NCI-H187 treated with DMSO at 0.1 percent for 48 hours (cell line): ENCODE measurements at places on chromosomes 12 and 14.
A peak's percentile ranks its signal among the peaks of the same experiment; 100 is the strongest.

GRCh38 chr12:47995981-47996401, 8.3 kb downstream of the COL2A1 start:
- DNase-seq, result peak; percentile 69

GRCh38 chr14:76936483-76936882, 92.0 kb downstream of the IRF2BPL start:
- DNase-seq, result no peak

DNA sequence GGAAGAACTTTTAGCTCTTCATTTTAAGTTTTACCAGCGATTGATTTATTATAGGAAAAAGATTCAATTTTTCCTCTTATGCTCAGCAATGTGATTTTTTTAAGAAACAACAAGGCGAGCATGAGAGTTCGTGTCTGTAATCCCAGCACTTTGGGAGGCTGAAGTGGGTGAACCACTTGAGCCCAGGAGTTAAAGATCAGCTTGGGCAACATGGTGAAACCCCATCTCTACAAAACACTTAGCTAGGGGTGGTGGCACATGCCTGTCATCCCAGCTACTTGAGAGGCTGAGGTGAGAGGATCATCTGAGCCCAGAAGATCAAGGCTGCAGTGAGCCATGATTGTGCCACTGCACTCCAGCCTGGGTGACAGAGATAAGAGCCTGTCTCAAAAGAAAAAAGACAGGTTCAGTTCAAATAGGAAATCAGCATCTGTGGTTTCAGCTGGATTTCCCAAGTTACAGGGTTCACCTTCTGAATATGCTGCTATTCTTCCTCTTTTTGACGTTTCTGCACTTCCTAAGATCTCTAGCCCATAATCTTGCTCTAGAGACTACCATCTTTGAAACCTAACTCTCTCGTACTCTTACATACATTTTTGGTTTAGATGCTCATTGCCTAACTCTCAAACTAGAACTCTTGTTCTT, 274.7 kb downstream of the SEC23A start:
- no peak for DNase-seq

DNA sequence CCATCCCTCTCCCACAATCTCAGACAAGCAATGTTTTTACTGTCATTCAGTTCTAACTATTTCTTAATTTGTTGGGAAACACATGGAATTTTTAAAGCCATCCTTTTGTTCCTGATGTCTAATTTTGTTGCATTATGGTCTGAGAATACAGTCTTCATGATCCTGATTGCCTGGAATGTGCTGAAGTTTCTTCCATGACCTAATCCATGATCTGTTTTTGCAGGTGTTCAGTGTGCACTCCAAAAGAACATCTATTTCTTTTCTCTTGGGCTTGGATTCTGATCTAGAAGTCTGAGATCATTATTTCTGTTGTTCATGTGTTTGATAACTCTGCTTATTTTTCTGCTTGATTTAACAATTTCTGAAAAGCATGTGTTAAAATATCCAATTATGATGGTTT, 43.2 kb upstream of the PHC1 start:
- DNase-seq, result no peak

DNA sequence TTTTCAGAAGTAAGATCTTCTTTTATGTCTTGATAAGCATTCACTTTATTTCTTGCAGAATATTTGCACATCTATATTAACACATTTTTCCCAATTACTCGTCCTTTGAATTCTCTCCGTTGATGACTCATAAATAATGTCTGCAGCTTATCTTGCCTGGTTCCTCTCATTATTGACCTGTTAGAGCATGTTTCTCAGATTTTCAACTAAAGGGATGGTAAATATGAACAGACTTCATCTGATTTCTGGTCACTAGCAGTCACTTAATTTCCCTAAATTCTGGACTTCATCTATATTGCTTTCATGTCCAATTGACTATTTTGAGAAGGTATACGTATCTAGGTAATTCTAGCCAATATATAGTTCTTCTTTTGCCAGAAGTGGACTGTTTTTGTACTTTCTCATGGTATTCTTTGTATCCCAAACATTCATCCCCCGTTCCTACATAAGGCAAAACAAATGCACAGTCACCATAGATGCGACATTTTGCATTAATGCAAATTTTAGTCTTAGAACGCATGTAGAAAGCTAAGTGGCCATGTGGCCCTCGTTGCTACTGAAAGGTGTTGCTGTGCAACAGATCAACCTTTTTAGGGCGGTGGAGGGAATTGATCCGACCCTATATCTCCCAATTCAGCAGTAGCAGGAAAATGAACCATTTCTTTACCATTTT, 6.2 kb downstream of the PIK3C2G start:
- no peak for DNase-seq

GRCh38 chr14:75982266-75983018, 647 bp upstream of the TGFB3 start:
- peak; percentile 45 for DNase-seq

GRCh38 chr12:69580074-69580473, 5.2 kb upstream of the CCT2 start:
- no peak for DNase-seq

- DNase-seq, result no peak
Measured at GRCh38 chr12:101238800-101239329, 28.8 kb upstream of the SLC5A8 start.

GRCh38 chr14:50733494-50733893, 65.4 kb upstream of the SAV1 start:
- DNase-seq, result no peak

DNA sequence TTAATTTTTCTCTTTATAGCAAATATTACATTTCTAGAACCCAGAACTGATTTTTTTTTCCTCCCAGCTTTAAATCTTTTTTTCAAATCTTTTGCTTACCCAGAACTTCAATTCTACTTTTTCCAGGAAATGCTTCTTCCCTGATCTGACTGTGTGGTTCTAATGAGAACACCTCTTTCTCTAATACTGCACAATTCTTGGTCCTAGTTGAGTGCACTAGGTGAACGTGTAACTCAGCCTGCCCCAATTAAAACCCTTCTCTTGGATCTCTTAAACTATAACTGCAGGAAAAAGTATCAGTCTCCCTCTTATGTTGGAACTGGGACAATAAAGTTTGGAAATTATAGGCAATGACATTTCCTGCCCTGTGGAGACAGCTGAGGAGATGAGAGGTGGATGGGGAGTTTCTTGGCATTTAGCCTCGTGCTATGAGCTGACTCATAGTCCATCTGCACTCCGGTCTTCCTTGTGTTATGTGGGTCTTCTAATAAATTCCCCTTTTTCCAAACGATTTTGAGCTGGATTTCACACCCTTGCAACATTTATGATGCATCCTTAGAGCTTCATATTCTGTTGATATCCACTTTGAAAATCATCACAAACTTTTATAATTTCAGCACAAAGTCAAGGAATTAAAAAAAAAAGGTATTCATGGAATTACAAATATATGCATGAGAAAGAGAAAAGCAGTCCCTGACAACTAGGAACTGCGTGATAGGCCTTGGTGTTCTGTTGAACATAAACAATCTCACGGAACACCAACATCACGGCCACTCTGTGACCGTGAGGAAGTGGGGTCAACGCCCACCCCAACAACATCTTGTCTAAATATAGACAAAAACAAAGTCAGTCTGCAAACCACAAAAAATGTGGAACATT, 52.4 kb downstream of the BRMS1L start:
- DNase-seq, result no peak

DNA sequence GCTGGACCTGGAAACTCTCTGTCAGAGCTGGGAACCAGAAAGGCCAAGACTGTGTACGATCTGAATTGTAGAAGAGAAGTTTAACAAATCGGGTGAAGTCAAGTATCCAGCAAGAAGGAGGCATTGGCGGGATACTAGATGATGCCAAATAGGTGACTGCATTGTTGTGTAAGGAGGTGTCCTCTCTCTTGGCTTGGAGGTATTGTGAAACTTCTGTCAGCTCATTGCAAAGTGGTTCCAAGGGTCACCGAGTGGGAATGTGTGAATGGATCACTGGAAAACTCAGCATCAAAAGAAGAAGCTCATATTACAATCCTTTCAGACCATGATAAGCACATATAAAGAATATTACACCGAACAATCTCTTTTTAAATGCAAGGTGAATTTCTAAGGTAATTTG, 11.7 kb downstream of the NAV3 start:
- no peak for DNase-seq

- DNase-seq, result no peak
Measured at GRCh38 chr12:54355104-54355815, 9.0 kb downstream of the GPR84 start.

DNA sequence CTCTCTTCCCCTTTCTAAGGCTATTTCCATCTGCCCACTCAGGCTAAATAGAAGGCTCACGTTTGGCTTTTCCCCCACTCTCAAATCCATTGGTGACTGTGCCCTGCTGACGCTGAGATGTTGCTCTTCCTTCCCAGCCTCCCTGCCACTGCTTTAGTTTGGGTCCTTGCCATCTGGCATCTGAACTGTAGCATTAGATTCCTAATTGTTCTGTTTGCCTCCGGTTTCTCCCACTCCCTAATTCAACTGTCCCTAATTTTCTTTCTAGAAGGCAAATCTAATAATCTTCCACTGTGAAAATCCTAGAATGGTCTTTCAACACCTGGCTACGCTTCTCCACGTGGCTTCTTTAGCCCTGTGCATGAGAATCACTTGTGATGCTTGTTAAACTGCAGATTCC, 37.6 kb upstream of the SMOC1 start:
- no peak for DNase-seq

DNA sequence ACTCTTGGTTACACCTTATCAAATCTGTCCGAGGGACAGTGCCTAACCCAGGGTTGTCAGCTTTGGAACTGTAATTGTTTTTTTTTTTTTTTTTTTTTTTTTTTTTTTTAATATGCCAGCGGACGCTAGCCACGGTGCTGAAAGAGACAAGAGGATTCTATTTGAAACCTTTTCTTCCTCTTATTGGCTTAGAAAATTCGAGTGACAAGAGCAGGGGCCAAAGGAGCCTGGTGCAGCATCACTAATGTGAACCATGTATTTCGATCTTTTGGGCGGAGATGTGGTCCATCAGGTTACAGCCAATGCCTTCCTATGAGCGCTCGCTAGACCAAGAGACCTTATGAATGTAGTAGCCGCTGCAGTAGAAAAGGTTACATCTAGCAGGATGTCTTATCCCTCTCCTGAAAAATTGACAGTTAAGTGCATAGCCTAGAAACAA, 922 bp downstream of the PTPRR start:
- no peak for DNase-seq

GRCh38 chr12:102010265-102010994, 51.4 kb downstream of the WASHC3 start:
- DNase-seq, result peak; percentile 42

DNA sequence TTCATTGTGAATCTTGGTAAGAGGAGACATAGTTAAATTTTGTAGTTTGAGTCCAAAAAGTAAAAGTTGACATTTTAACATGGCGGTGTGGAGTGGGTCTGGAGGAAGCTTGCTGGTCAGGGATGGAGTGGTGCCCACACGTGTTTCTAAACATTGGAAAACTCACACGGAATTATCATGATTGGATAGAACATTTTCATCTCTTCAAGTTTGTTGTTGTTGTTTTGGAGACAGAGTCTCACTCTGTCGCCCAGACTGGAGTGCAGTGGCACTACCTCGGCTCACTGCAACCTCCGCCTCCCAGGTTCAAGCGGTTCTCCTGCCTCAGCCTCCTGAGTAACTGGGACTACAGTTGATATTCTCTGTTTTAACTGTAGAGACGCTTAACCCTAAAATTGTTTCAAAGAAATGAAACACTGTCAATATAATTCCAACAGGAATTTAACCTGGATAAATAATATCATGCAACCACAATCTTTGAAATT, 502 bp upstream of the MBIP start:
- DNase-seq, result no peak

GRCh38 chr14:104150136-104151025, 12.0 kb downstream of the KIF26A start:
- no peak for DNase-seq

DNA sequence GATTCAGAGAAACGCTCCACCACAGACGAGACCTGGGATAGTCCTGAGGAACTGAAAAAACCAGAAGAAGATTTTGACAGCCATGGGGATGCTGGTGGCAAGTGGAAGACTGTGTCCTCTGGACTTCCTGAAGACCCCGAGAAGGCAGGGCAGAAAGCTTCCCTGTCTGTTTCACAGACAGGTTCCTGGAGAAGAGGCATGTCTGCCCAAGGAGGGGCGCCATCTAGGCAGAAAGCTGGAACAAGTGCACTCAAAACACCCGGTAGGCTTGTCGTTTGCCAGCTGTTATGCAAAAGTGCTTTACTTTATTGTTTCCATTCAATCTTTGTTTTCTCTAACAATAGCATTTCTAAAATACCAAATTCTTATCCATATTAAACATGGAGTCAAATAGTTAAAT, 287.3 kb downstream of the NAV3 start:
- DNase-seq, result no peak

DNA sequence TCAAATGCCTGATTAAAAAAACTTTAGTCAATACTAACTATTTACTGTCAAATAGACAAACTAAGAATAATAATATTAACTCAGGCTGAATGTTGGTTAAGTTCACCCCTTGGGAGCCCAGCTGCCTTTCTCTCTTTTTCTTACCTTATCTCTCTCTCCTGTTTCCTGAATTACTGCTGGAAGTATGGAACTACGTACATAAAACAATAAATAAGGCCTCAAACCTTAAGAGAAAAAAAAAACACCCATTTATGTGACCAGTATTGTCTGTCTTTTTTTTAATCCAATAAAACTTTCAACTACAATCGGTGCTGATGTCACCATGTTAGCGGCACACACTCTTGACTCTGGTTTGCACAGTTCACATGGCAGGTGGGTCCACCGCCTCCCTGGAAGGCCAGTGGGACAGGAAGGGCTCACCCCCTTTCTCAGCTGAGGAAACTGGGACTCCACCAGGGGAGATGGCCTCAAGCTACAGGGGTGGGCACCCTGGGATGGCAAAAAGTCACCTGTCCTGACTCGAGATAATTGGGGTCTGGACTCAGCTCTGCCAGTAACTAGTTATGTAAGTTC, 21.3 kb downstream of the BCL11B start:
- no peak for DNase-seq

GRCh38 chr12:131101703-131102492, 148.2 kb downstream of the ADGRD1 start:
- DNase-seq, result no peak

DNA sequence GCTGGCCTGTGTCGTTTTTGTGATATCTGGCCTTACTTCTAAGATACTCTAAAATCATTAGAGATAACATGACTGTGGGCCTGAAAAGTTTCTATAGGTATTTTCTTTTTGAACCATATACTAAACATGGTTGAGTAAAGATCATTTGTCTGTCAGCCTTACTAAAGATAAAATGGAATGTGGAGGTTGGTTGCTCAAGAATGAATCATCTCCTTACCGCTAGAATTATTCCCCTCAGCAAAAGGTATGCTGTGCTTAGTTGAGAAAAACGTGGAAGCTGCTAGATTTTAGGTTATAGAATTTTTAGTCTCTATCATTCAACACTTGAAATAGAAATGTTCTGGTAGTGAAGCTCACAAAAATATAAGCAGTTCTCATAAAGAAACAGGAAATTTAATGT, 407.3 kb downstream of the AEBP2 start:
- no peak for DNase-seq
